Stimulated activated CD8-positive, alpha-beta memory T cell treated with anti-CD3 and anti-CD28 coated beads, Interleukin-12 subunit alpha, Interleukin-12 subunit beta, amount 100 ng/mL, for 4 hours (primary cell): ENCODE measurements at places on chromosomes 3 and 15.

GRCh38 chr15:44093836-44094235, 101.2 kb downstream of the FRMD5 start:
- no peak for DNase-seq

DNA sequence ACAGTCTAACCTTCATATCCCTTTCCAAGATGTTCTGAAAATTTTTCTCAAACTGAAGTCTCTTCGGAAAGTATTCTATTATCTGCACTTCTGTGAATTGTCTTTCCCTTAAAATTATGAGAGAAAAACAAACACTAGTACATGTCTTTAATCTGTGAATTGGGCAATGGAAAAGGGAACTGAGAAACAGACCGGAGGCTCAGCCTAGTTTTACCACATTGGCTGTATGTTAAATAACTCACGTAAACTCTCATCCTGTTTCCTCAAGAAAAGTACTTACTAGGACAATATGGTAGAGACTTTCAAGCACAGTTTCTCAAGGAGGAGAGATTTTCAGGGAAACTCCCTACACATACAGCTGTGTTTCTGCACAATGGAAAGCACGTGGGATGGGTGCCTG, 982.2 kb upstream of the SEMA6D start:
- DNase-seq = no peak

GRCh38 chr3:23762214-23762613, 43.5 kb upstream of the UBE2E1 start:
- no peak for DNase-seq

GRCh38 chr3:47348411-47349154, 32.2 kb upstream of the PTPN23 start:
- DNase-seq = no peak

DNA sequence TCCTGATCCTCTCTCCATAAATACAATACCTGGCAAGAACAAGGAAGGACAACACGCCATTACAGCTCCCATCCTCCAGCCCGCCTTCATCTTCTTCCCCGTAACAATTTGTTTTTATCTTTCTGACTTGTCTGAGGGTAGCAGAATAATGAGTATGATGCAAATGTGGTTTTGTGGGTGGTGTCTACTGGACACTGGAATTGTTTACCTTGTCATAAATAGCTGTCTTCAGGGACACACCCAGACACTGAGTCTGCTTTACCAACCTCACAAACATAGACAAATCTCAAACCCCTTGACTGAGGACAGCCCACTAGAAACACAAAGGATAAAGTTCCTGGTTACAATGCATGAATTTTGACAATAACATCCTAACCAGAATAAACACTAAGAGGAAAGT, 13.4 kb downstream of the WDR72 start:
- no peak for DNase-seq

DNA sequence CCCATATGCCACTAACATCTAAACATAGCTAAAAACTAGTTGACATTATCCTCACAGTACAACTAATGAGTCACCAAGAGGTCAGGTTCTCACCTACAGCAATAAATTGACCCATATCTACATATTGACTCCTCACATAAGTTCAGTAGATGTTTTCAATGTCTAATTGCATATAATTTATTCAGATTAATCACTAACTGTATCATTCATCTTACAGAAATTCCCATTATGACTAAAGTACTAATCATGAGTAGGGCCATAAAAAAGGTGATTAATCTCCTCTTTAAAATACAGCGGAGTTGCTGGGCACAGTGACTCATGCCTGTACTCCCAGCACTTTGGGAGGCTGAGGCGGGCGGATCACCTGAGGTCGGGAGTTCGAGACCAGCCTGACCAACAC, 82.4 kb upstream of the ST3GAL6 start:
- no peak for DNase-seq
